Sciatic nerve (tissue), 2 donors: ENCODE measurements at places on chromosomes 4 and X. TPM values are rescaled to one million over a fixed set of nuclear protein-coding genes. Genes with fewer than 3 reads are reported as not detected.

SPANXA2 gene
- not detected for total RNA-seq

RPL36A gene
- 172 TPM for total RNA-seq

EGF gene
- 0.85 TPM for total RNA-seq

HS6ST2 gene
- total RNA-seq: 0.36 TPM

ADH6 gene
- not detected for total RNA-seq

GPR143 gene
- not detected for total RNA-seq

SMIM31 gene
- total RNA-seq: not detected

SUPT20HL1 gene
- total RNA-seq: not detected

GSX2 gene
- total RNA-seq: 0.58 TPM

SPANXN3 gene
- not detected for total RNA-seq

CLDN22 gene
- not detected for total RNA-seq

AMER1 gene
- 6.8 TPM for total RNA-seq
